SJSA1 (cell line): ENCODE measurements at places on chromosomes 11 and 22. TPM values are rescaled to one million over a fixed set of nuclear protein-coding genes. Genes with fewer than 3 reads are reported as not detected.

Gene MUC2
- total RNA-seq: not detected in 2 replicates

Gene DDI1
- total RNA-seq: not detected in 2 replicates

Gene APOL5
- not detected in 2 replicates for total RNA-seq

Gene GP1BB
- total RNA-seq: 0.53 and 4.9 TPM in 2 replicates

Gene ANKRD13D
- 40.2 and 61.7 TPM in 2 replicates for total RNA-seq

Gene CHST1
- total RNA-seq: not detected in 2 replicates

Gene C11orf16
- not detected in 2 replicates for total RNA-seq

Gene MMP27
- not detected in 2 replicates for total RNA-seq

Gene POLR2F
- total RNA-seq: 77.3 and 99.6 TPM in 2 replicates

Gene C1QTNF4
- total RNA-seq: 0.39 TPM in 1 of 2 replicates, not detected in the other

Gene CD3G
- total RNA-seq: not detected in 2 replicates

Gene FZD4
- total RNA-seq: 0.91 and 1.6 TPM in 2 replicates

Gene ANO1
- total RNA-seq: 0.72 and 1.4 TPM in 2 replicates

Gene DGCR2
- 51.1 and 62.2 TPM in 2 replicates for total RNA-seq

Gene HSPB2
- not detected in 2 replicates for total RNA-seq

Gene KCNK7
- 0.13 TPM in 1 of 2 replicates, not detected in the other for total RNA-seq

Gene ATP5MG
- total RNA-seq: 51.1 and 55.4 TPM in 2 replicates
